ENCODE measurements at places on chromosomes 13 and 19. TPM values are rescaled to one million over a fixed set of nuclear protein-coding genes. Genes with fewer than 3 reads are reported as not detected.

GRCh38 chr13:107291875-107292274, 723.9 kb upstream of the ARGLU1 start:
- no peak for DNase-seq

GRCh38 chr13:44918326-44919103, 70.8 kb downstream of the NUFIP1 start:
- no peak for DNase-seq

GRCh38 chr13:52061587-52061986, 37.1 kb downstream of the UTP14C start:
- no peak for DNase-seq

- DNase-seq: no peak
Observed at GRCh38 chr19:5782945-5783919, 1.3 kb downstream of the PRR22 start.

GRCh38 chr19:51552996-51553725, 17.9 kb upstream of the ZNF175 start:
- peak; percentile 28 for DNase-seq

- no peak for DNase-seq
Observed at GRCh38 chr19:30327331-30327730, 44.9 kb upstream of the ZNF536 start.

DNA sequence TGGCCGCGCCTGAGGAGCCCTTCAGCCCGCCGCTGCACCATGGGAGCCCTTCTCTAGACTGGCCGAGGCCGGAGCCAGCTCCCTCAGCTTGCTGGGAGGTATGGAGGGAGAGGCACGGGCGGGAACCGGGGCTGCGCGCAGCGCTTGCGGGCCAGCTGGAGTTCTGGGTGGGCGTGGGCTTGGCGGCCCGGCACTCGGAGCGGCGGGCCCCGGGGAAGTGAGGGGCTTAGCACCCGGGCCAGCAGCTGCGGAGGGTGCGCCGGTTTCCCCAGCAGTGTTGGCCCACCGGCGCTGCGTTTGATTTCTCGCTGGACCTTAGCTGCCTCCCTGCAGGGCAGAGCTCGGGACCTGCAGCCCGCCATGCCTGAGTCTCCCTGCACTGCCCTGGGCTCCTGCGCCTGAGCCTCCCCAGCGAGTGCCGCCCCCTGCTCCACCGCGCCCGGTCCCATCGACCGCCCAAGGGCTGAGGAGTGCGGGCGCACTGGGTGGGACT, 1890.0 kb upstream of the PCDH20 start:
- no peak for DNase-seq

Gene NLRP4
- not detected for total RNA-seq

DNA sequence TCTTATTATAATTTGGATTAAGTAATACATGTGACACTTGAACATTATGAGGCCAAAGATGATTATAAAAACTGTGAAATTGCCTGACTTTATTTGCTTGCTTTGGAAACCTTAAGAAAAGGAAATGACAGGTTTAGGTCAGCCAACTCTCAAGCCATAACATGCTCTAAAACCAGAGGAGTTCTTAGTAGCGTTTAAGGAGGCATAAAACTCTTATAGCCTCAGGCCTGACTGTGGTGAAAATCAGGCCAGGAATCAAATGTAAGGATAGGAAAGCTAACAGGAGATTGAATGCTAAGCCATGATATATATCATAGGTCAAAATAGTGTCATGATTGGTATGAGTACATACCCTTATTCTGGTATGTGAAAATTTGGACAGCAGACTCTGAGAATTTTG, 1142.4 kb upstream of the MIR17HG start:
- DNase-seq: no peak

Gene MAG
- 215 TPM for total RNA-seq

Gene LILRA1
- total RNA-seq: 0.83 TPM

DNA sequence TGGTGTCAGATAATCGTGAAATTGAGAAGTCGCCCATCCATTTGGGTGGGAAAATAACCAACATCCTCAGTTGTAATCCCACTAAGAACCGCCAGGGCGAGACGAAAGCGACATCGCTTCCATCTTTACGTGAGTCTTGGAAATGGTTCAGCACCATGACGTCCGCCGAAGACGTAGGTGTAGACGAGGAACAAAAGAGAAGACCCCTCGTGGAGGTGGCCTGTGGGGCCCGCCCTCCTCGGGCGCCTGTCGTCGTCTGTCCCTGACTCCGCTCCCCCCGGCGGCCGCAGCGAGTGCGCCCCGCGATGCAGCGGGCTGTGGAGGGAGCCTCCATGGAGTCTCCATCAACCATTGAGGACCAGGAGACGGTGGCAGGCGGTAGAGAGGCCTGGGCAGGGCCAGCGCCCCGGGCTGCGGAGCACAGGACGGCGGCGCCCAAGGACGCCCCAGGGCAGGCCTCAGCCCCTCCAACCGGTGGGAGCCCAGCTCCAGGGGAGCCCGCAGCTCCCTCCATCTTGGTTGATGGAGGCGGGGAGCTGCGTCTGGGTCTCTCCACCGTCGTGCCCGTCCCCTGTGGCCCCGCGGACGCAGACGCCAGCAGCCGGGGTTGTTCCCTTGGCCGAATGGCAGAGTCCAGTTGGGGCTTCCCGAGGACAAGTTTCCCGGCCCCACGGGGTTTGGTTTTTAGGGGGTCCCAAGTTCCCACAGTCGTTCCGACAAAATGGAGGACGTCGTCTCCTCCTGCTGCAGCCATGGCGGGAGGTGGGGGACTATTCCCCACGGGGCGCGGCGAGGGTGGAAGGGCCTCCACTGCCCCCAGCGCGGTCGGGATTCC, 990 bp upstream of the ZMYM2 start:
- peak; percentile 76 for DNase-seq

DNA sequence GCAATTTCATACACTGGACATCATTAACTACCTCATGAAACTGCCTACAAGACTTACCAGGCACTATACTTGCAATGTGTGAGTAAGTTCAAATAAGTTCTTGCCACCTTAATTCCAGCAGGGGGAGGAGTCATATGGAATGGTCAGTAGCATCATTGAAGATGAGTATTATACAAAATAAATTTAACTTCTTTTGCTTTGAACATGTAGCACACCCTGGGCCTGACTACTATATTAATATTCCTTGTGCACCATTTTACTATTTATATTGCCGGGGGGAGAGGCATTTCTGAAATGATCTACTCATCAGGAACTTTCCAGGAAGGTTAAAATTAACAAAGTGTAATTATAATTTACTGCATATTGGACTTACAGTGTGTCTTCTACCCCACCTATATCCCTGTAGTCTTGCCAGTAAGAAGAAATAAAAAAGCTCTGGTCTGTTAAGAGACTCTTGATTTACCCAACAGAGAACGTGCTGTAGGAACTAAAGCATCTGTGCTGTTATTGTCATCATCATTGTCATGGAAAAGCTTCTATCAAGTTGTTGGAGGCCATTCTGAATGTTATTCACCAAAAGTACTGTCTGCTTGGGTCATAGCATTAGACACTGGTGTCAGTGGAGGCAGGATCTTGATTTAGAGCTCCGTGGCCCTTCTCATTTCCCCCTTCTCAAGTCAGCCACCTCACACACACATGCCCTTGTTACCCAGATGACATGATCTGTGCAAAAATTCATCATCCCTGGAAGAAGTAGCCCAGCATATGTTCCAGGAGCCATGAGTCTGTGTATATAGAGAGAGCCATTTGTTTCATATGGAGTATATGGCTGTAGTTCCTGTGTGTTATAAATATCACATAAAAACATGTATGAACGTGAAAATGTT, 147.1 kb downstream of the MTUS2 start:
- no peak for DNase-seq

DNA sequence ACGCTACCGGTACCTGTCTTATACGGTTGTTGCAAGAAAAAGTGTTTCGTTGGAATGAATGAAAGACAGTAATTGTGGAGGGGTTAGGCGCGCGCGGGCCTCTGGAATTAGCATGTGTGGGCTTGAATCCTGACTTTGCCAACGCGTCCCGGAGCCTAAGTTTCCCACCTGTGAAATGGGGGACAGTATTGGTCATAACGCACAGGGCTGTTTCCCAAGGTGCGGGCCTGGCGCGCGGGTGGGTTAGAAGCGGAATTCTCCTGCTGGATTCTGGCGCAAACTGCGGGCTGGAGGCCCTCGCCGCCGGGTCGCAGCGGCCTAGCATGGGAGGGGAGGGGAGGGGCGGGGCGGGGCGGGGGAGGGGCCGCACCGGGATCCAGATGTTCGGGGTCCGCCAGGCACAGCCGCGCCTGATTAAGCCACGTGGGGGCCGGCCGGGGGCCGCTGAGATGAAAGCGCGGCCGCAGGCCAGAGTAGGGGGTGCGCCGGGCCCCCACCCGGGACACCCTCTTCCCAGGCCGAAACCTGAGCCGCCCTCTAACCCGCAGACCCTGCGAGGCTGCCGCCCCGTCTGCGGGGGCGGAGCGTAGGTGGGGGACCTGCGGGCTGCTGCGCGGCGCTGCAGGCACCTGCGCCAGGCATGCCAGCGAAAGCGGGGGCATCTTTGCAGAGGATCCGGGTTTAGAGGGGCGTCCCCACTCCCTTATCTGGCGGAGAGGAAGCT, 1.2 kb upstream of the TMEM59L start:
- DNase-seq: no peak

- DNase-seq: no peak
Observed at GRCh38 chr13:42022796-42023493, 25.5 kb upstream of the DGKH start.

DNA sequence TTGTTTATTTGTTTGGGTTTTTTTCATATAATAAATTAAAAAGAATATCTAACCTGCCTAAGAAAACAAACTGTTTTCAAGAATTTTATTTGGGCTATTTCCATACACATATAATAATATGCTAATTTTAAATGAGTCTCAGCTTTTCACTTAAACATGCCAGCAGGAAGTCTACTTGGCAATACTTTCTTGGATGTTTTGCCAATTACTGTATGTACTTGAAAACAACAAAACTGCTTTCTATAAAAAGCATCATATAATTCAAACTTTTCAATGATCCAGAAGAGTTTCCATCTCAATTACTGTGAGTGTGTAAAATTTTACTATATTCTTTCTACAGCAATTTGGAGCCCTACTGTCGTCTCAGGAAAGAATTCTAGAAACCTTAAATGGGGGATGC, 961.2 kb downstream of the PCDH17 start:
- no peak for DNase-seq

GRCh38 chr19:48634424-48635262, 2.5 kb downstream of the DBP start:
- DNase-seq: peak; percentile 87

Gene SELENOV
- total RNA-seq: 1.7 TPM

Gene SLC5A5
- total RNA-seq: 104 TPM

DNA sequence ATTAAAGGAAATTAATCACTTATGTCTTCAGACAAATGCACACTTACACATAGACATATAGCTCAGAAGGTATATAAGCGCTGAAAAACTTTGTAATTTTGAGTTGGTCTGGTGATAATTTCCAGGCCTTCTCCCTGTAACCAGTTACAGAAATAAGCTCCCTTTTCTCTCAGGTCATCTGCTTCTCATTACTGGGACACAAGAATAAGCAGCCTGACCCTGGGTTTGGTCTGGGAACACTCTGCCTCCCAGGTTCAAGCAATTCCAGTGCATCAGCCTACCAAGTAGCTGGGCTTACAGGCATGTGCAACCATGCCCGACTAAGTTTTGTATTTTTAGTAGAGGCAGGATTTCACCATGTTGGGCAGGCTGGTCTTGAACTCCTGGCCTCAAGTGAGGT, 274.5 kb downstream of the LMO7 start:
- no peak for DNase-seq

DNA sequence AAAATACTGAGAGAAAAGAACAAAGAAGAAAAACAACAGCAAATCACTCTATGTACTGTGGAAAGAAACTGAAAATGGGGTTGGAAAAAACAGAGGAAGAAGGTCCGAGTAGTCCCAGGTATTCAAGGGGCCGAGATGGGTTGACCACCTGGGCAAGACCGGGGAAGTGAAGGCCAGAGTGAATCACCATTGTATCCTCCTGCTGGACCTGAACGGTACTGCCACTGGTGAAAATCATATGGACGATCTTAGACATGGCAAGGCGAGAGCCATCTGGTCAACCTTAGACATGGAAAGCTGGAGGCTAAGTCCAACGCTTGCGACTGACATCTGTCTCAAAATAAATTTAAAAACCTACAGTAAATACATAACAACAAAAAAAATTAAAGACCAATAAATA, 44.4 kb upstream of the ZNF91 start:
- no peak for DNase-seq

DNA sequence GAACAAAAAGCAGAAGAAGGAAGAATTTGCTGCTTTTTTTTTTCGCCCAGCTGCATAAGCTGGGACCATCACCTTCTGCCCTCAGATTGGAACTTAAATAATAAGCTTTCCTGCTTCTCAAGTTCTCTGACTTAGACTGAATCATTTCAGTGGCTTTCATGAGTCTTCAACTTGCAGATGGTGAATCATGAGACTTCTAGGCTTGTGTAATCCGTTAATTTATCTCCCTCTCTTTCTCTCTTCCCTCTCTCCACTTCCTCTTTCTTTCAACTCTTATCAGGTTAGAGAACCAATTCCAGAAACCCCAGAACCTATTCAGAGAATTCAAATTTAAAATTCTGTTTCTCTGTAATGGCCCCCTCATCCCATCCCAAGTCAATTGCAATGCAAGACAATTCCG, 1153.7 kb downstream of the PCDH9 start:
- DNase-seq: no peak

Measured in spinal cord (tissue), 10 donors.